ENCODE measurements at places on chromosomes 7 and 10.

GRCh38 chr7:25288556-25289307 is 60.4 kb upstream of the NPVF start:
- DNase-seq = no peak

DNA sequence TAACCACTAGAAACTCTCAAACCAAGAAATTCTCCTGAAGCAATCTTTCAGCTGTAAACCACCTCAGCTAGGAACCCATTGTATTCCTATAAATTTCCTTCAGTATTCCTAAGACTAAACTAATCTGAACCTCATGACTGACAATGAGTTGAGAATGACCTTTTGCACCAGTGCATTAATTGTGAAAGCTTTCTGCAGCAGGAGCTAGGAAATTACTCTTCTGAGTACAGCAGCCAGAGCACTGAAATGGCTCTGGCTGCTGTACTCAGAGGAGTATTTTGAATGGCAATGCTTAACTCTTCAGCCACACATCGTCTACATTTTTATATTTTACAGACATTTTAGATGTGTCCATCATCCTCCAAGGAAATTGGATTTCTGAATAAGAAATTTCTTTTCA is 109.7 kb downstream of the PCDH15 start:
- no peak for DNase-seq

GRCh38 chr10:29657719-29658274 is 23.0 kb upstream of the SVIL start:
- no peak for DNase-seq

GRCh38 chr7:10634239-10634638 is 339.4 kb upstream of the PHF14 start:
- DNase-seq = no peak

DNA sequence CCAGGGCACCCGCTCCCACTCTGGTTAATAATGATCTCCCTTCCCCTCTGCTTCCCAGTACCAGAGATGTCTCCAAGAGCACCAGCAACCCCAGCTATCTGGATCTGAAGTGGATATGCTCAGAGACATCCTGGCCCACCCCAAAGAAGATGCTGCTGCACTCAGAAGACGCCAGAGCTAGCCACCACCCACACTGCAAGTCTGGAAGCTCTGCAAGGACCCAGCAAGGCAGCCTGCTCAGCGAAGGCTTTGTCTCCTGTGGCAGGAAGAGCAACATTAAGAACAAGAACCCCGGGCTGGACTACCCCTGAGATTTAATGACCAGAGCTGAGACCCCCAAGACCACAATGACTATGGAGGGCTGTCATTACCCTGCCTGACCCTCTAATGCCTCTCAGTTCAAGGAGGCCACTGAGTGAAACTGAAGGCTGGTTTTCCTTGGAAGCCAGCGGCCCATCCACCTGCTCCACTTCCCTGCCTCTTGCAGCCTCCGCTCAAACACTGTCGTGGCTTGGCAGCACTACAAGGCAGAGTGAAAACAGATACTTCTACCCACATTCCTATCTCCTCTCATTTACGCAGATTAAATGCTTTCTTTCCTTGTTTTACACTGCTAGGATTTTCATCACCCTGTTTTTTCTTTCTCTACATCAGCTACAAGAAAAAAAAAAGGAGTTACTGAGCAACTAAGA is 202.2 kb downstream of the SNX10 start:
- DNase-seq = no peak

- DNase-seq = no peak
These were observed 1.9 kb downstream of the EZH2 start for GRCh38 chr7:148882192-148882591.

DNA sequence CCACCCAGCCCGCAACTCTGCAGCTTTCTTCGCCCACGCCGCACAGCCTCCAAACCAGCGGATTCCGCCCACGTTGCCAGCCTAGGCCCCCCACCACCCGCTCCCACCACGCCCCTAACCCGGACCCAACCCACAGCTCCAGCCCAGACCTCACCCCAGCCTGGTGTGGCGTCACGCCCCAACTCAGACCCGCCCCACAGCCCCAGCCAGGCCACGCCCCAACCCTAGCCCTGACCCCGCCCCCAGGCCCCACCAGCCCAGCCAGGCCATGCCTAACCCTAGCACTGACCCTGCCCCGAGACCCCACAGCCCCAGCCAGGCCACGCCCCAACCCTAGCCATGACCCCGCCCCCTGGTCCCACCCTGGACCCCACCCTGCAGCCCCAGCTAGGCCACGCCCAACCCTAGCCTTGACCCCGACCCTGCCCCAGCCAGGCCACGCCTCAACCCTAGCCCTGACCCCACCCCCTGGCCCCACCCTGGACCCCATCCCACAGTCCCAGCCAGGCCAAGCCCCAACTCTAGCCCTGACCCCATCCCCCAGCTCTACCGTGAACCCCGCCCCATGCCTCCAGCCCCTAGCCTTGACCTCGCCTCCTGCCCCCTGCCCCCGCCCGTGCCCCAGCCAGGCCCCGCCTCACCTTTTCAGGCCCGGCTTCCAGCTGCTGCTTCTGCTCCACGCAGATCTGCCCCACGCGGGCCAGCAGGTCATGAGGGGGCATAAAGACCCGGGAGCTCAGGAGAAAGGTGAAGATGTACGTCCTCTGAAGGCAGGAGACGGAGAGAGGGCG is 64.0 kb downstream of the RASGEF1A start:
- no peak for DNase-seq

GRCh38 chr10:67976292-67977245 is 92.1 kb downstream of the SIRT1 start:
- no peak for DNase-seq

DNA sequence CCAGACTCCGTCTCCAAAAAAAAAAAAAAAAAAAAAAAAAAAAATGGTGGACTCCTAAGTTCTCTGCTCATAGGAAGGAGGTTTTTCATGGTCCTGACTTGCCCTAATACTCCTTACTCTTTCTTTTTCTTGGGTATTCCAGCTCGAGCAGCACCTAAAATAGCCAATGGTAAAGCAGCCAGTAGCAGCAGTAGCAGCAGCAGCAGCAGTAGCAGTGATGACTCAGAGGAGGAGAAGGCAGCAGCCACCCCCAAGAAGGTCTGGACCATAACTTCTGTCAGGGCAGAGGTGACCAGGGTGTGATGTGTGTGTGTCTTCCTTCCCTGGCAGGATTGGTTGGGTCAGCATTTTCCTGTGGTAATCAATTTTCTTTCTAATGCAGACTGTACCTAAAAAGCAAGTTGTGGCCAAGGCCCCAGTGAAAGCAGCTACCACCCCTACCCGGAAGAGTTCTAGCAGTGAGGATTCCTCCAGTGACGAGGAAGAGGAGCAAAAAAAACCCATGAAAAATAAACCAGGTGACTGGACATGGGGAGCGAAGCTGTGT is 6.9 kb downstream of the NOLC1 start:
- no peak for DNase-seq

DNA sequence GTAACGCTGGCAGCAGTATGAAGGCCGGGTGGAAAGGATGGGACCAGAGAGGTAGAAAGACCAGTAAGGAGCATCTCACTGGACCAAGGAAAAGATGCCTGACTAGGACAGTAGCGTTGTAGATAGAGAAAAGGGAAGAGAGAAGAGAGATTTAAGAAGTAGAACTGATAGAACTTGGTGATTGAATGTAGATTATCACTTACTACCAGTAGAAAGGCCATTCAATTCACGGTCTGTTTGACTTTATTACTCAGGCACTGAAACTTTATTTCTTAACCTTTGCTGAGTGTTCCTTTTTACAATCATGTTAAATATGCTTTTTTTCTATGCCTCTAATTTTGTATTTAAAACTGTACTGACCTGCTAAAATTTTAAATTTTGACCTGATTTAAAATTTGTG is 12.2 kb downstream of the MCU start:
- DNase-seq = no peak

DNA sequence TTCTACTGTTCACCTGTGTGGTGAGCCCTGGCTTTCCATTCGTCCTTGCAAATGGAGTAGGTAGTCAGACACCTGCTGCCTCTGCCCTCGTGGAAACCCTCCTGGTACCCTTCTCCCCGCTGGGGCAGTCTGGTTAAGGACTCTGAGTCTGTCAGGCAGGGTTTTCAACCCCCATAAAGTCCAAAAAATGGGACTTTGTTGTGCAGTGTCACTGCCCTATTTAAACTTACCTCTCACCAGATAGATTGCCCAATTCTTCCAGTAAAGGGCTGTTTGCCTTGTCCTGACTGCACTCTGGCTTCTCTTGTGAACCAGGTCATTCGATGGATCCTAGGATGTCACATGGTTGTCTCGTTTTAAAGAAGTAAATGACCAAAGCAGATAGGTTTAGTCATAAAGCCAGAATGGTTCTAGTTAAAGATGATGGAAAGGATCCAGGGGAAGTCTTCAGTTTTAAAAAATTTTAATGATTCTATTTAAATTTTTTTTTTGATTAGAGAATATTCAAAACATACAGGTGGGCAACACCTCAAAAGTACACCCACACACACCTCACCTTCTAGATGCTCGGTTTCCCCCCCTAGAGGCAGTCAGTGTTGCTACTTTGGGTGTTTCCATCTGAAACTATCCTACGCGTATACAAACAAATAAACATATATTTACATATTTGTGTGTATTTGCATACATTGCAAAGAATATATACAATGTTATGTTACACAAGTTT is 22.0 kb downstream of the TMEM176B start:
- DNase-seq = no peak

- DNase-seq = no peak
These were observed 1.8 kb upstream of the RPA3 start for GRCh38 chr7:7720193-7720592.

DNA sequence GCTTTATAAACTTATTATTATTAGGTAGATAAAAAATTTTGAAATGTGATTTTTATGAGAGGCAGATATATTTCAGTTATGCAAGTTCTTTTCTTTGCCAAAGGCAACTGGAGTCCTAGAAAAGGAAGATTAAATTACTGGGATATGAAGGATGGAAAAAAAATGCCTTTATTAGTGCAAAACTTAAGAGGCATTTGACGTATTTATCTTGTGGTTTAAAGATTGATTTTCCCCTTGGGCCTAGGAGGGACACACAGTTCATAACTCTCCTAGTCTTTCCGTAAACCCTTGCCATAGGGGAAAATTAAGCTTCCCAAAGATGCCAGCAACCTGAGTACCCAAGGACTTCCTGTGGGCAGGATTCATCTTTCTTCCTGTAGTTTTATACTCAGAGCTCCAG is 3.1 kb upstream of the STEAP4 start:
- DNase-seq = no peak

DNA sequence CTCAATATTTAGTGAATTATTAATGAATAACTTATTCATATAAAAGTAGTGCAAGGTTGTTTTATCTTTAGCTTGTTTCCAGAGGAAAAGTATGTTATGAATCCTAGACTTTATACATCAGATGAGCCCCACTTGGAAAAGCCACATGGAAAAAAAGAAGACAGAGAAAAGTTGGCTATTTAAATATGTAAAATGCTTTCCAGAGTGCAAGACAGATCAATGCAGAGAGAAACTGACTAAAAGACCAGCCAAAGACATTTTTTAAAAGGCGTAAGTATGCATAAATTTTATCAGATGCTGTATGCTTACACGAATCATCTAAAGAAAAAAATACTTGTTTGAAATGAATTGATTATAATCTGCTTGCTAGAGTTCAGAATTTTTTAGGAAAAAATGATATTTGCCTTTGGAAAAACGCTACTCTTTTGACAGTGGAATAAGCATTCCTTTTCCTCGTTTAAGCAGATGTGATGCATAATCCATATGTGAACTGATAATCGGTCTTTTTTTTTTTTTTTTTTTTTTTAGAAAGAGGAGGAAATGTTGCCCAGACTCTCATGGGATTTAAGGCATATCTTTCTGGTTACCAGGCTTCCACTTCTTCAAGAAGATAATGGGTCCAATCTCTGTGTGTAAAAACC is 70.7 kb downstream of the RELN start:
- no peak for DNase-seq

DNA sequence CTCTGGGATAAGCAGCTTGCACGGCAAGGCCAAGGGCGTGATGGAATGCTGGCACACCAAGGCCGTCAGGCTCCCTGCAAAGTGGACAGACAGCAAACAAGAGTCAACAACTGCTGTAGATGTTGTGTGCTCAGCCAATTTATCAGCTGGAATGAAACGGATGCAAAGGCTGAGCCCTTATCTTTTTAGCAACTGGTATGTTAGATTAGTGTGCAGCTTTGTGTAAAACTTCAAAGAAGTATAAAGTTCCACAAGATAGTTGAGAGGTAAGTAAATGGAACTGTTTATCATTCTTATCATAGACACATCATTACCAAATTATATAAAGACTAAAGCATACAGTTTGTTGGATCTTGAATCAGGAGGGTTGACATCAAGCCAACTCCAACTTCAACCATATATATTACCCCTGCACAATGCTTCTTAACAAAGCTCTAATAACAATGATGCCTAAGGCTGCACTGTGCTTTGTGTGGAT is 289.0 kb downstream of the TNS3 start:
- DNase-seq = no peak

- DNase-seq = no peak
These were observed 330.1 kb upstream of the PHF14 start for GRCh38 chr7:10643545-10643944.

DNA sequence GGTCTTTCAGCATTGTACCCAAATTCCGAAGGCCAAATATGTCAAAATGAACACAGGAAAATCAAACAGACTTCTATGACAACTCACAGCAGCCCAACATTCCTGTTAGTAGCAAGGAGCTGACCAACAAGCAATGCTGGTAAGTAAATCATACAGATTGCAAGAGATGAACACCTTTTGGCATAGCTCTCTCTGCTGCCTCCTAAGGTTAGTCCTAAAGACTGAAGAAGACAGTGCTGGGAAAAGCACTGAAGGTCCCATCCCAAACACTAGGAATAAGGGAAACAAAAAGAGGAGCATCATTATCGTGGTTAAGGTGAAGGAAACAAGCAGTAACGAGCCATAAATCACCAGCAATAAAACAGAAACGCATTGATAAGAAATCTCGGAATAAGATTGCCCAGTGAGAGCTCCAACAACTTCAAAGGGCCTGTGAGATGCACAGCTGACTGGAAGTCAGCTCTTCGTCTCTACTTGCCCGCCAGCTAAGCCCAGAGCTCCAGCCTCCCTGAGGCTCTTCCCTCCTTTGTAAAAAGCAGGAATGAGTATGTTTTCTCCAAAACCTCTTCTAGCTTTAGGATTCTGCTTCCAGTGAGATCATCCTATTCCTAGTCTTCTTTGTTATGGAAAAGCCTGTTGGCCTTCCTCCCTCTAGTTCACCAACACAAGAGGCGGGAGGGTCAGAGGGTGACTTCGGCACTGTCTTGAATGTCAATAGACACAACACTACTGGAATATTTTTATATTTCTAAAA is 15.3 kb downstream of the NUDT5 start:
- no peak for DNase-seq

DNA sequence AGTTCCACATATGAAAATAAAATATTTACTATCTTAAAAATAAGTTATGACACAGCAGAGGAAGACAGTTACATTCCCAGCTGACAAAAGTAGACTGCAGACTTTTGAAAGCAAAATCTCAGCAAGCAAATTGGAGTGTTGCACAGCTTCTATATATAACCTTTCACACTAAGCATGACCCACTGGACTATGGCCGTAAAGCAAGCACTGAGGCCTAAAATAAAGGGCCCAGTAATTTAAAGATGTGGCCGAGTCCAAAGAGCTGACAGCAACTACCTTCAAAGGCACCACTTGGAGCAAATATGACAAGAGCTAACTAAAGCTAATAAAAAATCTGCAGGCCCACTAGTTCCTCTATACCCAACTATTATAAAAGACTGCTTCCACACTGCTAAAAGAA is 6.5 kb downstream of the GDI2 start:
- DNase-seq = no peak

GRCh38 chr7:55206235-55207029 is 158.7 kb upstream of the LANCL2 start:
- no peak for DNase-seq

Measured in AG09319 (cell line).